Mesendoderm (in vitro differentiated cells): ENCODE measurements at places on chromosomes 5 and 9.

DNA sequence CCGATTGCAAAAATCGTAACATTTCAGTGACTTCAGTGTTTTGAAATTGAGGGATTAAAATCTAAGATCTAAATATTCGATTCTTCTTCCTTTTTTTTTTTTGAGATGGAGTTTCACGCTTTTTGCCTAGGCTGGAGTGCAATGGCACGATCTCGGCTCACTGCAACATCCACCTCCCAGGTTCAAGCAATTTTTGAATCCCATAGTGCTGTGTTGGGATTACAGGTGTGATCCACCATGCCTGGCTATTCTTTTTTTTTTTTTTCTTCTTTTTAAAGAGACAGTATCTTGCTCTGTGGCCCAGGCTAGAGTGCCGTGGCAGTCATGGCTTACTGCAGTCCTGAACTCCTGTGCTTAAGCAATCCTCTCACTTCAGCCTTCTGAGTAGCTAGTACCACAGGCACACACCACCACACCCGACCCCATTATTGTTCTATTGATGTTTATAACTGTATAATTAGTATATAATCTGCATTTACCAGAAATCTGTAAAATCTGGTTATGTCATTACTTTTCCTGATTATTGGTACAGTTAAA is 42.7 kb downstream of the NSD1 start:
- H3K27ac ChIP-seq = no peak overlapping the region
- no peak for DNase-seq
- H3K4me3 ChIP-seq = no peak overlapping the region
- H3K4me1 ChIP-seq = no peaks in the 10 kb centered on the region
- no peaks in the 10 kb centered on the region for H3K36me3 ChIP-seq

DNA sequence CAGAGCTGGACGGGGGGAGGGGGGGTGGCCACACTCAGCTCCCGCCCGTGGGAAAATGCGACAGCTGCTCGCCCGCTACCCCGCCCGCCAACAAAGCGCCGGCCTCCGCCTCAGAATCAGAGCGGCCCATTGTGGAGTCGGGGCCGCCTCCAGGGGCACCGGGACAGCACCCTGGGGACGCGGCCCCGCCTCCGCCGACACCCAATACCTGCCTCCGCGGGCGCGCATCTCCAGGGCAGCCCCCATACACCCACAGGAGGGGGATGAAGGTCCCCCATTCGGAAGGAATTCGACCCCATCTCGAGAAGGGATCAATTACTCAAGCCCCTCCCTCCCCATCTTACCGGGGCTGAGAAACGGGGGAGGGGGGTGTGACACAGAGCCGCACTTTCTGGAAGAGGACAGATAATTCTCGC is 1.3 kb downstream of the NOTCH1 start:
- H3K4me3 ChIP-seq = peak overlapping the region; percentile 78
- no peak overlapping the region for H3K27ac ChIP-seq
- peaks cover 15% of the 10 kb centered on the region for H3K4me1 ChIP-seq
- no peaks in the 10 kb centered on the region for H3K36me3 ChIP-seq
- no peaks in the 10 kb centered on the region for H3K27me3 ChIP-seq

GRCh38 chr5:124980163-124980941 is 233.9 kb upstream of the ZNF608 start:
- H3K4me3 ChIP-seq = no peak overlapping the region
- DNase-seq = peak; percentile 29
- H3K27me3 ChIP-seq = no peaks in the 10 kb centered on the region
- H3K27ac ChIP-seq = no peak overlapping the region

GRCh38 chr5:159619826-159620225 is 289.5 kb upstream of the IL12B start:
- peaks cover 10% of the 10 kb centered on the region for H3K4me1 ChIP-seq
- DNase-seq = peak; percentile 92
- H3K4me3 ChIP-seq = no peak overlapping the region
- no peaks in the 10 kb centered on the region for H3K27me3 ChIP-seq

DNA sequence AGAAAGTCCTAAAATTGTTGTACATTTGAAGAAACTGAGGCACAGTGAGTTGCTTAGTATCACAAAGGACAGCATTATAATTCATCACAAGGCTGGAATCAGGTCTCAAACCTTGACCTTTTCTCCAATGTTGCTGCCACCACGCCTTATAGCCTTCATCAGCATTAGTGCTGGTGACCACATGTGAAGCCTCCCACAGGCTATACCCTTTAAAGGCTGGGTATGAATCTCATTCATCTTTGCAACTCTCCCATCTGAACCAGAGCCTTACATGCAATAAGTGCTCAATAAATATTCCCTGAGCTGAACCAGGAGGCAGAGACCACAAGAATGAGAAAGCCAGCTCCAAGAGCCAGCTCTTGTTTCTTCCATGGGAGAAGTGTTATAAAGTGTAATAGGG is 104.7 kb downstream of the SPOCK1 start:
- no peaks in the 10 kb centered on the region for H3K4me1 ChIP-seq
- no peaks in the 10 kb centered on the region for H3K36me3 ChIP-seq
- H3K27ac ChIP-seq = no peak overlapping the region
- no peak for DNase-seq

DNA sequence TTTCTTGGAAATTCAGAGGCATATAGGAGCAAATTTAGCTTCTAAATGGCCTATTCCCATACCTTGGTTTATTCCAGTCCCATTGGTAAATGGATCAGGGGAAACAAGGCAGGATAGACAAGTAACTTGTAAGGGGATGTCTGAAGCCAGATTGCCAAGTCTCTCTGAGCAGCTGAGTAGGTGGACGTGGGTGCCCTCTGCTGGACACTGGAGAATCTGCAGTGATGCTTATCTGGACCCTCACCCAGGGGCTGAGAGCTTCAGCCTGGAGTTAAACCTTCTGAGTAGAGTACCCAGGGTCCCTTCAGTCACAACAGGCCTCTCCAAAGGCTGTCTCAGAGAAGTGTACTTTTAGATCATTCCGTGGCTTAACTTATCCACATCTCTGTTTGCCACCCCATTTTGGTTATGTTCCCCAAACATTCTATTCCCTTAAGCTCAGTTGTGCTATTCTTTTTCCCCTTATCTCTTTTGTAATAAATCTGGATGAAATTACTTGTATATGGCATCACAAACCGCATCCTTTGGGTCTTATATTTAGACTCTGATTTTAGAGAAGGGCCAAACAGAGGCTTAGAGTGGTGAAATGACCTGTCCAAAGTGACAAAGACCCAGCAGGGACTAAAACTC is 218.3 kb upstream of the GLRA1 start:
- H3K4me1 ChIP-seq = no peaks in the 10 kb centered on the region
- no peaks in the 10 kb centered on the region for H3K36me3 ChIP-seq
- no peaks in the 10 kb centered on the region for H3K27me3 ChIP-seq
- no peak overlapping the region for H3K27ac ChIP-seq
- DNase-seq = peak; percentile 85

DNA sequence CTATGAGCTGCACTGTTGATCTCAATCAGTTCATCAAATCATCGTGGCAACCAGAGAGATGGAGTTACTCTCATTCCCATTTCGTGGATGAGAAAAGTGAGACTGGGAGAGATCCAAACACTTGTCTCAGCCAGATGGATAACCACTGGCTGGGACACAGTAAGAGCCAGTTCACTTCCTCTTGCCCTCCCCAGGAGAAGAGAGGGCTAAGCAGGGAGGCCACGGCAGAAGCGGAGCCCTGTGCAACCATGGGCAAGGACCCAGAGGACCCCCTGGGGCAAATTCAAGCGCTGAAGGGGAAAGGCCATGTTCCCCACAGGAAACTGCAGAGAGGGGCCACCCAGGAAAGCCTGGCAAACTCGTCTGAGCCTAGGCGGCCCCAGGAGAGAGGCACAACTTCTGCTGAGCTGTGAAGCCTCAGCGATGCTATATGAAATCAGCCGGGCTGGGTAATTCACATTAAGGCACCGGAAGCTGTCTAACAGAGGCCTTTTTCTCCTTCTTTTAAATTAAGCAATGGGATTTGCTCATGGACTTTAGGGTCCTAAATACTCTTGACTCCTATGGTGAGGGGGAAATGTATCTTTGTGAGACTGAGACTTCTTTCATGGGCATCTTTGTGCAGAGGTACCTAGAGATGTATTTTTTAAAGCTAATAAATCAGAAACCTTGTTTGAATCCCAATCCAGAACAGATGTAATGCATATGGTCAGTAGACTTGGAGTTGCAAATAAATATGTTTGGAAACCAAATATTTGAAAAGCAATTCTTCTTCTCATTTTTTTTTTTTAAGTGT is 137.1 kb upstream of the SMIM23 start:
- no peaks in the 10 kb centered on the region for H3K4me1 ChIP-seq
- H3K27me3 ChIP-seq = no peaks in the 10 kb centered on the region
- no peak for DNase-seq
- no peak overlapping the region for H3K27ac ChIP-seq
- no peak overlapping the region for H3K4me3 ChIP-seq
- H3K36me3 ChIP-seq = no peaks in the 10 kb centered on the region

DNA sequence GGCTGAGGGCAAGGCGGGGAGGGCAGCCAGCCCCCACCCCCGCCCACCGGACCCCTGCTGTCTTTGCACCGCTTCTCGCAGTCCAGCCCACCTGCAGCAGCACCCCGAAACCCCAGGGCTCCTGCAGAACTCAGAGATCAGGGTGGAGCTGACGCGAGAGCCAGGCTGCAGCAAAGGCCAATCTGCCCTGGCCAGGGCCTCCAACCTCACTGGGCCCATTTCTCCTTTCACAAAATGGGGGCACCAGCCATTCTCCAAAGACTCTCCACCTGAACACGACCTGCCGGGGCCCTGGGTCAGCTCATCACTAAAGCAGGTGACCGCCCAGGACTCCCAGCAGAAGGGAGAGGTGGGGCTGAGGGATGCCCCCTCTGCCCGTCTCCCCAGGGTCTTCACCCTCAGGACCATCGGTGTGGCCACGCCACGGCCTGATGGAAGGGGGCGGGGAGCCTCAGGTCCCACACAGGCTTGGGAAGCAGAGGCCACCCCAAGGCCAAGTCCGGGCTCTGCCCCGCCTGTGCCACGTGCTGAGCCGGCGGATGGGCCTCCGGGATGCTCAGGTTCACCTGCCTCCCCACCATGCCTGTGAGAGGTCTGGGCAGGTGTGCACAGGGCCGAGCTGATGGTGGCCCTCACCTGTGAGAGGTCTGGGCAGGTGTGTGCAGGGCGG is 13.1 kb downstream of the NACC2 start:
- DNase-seq = no peak
- H3K27me3 ChIP-seq = no peaks in the 10 kb centered on the region
- H3K36me3 ChIP-seq = no peaks in the 10 kb centered on the region
- no peak overlapping the region for H3K4me3 ChIP-seq
- no peak overlapping the region for H3K27ac ChIP-seq

GRCh38 chr5:16980983-16981382 is 44.9 kb upstream of the MYO10 start:
- H3K4me3 ChIP-seq = no peak overlapping the region
- H3K27me3 ChIP-seq = no peaks in the 10 kb centered on the region
- no peaks in the 10 kb centered on the region for H3K4me1 ChIP-seq
- H3K36me3 ChIP-seq = no peaks in the 10 kb centered on the region
- H3K27ac ChIP-seq = no peak overlapping the region
